ENCODE measurements at places on chromosomes 11 and 22.

DNA sequence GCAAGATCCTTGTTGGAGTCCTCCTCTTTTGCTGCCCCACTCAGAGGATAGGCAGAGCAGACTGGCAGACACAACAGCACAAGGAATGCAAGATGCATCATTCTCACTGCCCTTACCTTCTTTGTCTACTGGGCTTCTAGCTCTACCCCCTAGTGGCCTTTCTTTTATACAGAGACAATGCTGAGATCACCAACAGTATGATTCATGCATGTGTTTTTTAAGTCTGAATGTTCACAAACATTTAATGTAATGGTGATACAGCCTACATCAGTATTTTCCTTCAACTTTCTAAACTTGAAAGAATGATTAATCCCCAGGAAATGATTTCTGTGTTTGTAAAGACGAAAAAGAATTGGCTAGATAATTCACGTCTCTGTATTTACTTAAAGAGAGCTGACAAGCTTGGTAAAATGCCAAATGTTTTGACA, at the start of gene MMP10:
TSS of gene MMP10 (minus strand) at position 138 of the 428 bp plus-strand sequence. CDS start at position 101, 37 bp downstream.
- DNase-seq: no peak

GRCh38 chr22:26169315-26170111, at the start of gene SEZ6L:
TSS of gene SEZ6L (plus strand) at chr22:26169462. CDS start at chr22:26169670, 208 bp downstream.
- no peak for DNase-seq

DNA sequence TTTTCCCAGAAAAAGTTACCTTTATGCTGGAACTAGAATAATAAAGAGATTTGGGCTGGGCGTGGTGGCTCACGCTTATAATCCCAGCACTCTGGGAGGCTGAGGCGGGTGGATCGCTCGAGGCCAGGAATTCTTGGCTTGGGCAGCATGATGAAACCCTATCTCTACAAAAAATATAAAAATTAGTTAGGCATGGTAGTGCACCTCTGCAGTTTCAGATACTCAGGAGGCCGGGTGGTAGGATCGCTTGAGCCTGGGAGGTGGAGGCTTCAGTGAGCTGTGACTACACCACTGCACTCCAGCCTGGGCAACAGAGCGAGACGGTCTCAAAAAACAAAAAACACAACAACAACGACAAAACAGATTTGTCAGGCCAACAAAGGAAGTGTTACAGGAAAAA, 119.3 kb upstream of the OR9Q1 start:
- DNase-seq: no peak

- DNase-seq: no peak
Observed at GRCh38 chr11:22522225-22522624, 103.4 kb downstream of the FANCF start.

DNA sequence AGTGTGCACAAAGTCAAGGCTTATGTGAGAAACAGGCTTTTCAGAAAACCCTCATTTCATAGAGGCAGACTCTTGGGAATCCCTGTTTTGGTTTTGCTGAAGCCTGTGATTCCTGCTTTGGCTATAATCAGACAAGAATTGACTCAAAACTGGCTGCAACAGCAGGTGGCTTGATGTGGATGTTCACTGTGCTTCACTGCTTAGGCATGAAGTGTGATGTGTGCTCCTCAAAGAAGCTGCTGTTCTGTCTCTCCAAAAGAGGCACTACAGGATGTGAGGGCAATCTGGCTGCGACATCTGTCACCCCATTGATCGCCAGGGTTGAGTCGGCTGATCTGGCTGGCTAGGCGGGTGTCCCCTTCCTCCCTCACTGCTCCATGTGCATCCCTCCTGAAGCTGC, 103.5 kb downstream of the C11orf58 start:
- DNase-seq: no peak

GRCh38 chr22:22408731-22409696, 99.5 kb downstream of the ZNF280B start:
- DNase-seq: no peak

GRCh38 chr11:23398052-23398451, 537.8 kb upstream of the CCDC179 start:
- no peak for DNase-seq

- DNase-seq: no peak
Observed at GRCh38 chr11:13210424-13210823, 67.2 kb upstream of the BMAL1 start.
